ENCODE measurements at places on chromosomes 2 and 18.

GRCh38 chr2:131037398-131038257, 55.6 kb downstream of the FAM168B start:
- DNase-seq: no peak

GRCh38 chr2:204944927-204945326, 399.7 kb downstream of the PARD3B start:
- no peak for DNase-seq

- no peak for DNase-seq
Measured at GRCh38 chr18:28576941-28577340, 400.0 kb upstream of the CDH2 start.

GRCh38 chr2:240615820-240616547, 9.3 kb upstream of the GPR35 start:
- DNase-seq: no peak

GRCh38 chr2:203934041-203934492, 2.5 kb upstream of the ICOS start:
- DNase-seq: no peak

GRCh38 chr2:29196792-29197788, 81.9 kb downstream of the CLIP4 start:
- peak; percentile 87 for DNase-seq

GRCh38 chr2:69185807-69186206, 172.8 kb downstream of the ANTXR1 start:
- no peak for DNase-seq

DNA sequence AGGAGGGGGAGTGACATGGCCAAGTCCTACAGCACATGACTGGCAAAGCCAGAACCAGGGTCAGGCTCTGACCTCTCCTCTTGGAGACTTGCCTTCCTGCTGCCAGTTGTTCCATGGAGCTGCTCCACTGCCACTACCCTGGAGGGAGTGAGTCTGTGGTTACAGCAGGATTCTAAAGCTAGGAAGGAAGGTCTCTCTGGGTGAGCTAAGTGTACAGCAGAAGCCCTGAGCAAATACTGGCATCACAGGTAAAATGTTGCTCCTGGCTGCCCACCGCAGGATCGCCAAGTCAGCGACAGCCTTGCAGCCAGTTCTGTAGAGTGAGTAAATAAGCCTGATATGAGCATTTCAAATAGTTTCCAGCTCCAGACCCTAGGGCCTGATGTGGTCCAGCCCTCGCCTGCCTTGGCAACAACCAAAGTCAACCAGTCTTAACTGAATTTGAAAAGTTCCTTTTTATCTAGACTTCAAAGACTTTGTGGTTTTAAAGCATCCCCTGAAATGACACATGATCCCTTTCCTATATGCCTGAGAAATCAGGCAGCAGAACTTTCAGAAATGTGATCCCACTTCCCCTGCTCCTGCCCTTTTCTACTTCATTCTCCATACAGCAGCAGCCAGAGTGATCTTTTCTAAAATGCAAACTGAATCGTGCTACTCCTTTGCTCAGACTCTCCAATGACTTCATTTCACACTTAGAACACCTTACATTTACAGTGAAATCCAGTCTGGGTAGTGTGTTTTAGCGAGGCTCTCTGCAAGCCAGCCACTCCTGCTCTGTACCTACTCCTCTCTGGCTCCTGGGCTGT, 114.3 kb downstream of the MGAT5 start:
- no peak for DNase-seq

DNA sequence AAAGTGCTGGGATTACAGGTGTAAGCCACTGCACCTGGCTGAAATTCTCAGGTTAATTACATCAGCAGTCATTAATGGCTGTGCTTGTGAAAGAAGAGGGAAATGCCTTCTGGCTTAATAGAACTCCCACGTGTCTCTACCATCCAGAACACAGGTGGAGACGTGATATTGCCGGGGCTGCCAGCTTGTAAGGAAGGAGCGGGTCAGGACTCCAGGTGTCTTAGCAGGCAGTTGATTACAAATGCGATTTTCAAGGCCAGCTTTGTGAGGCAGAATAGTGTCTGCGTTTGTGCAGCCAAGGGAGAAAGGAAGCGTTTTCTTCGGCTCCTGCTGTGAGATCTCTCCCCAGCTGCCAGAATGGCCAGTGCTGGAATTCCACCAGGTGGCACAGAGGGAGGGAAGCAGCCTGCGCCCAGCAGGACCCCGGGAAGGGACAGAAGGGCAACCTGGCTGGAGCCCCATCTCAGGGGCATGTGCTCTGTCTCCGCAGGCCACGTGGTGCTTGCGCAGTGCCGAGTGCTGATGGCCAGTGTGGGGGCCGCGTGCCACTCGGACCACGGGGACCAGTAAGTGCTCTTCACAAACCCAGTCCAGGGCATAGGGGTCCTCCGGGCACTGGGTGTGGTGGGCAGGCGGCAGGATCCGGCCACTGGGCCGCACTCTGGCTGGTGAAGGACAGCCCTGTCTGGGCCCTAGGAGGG, 3.7 kb upstream of the ESPNL start:
- no peak for DNase-seq

DNA sequence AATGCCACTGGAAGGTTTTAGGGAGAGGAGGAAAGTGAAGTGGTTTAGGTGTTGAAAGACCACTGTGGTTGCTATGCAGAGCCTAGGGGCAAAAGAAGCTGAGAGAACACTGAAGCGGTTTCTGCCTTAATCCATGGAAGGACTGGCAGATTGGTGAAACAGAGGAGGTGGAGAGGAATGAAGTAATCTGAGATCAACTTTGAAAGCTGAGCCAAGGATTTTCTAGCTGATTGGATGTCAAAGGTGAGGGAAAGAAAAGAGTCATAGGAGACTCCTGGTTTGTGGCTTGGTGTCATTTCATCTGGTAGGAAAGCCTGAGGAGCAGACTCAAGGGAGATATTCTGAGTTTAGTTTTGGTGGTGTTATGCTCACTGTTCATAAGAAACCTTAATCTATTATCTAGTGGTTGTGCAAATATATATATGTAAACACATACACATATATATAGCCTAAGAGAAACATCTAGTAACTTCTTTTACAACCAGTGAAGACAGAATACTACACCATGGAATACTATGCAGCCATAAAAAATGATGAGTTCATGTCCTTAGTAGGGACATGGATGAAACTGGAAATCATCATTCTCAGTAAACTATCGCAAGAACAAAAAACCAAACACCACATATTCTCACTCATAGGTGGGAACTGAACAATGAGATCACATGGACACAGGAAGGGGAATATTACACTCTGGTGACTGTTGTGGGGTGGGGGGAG, 134.1 kb upstream of the CREB1 start:
- no peak for DNase-seq

All from head of caudate nucleus (tissue), 42 donors.